ENCODE measurements at places on chromosomes 1 and 21.

DNA sequence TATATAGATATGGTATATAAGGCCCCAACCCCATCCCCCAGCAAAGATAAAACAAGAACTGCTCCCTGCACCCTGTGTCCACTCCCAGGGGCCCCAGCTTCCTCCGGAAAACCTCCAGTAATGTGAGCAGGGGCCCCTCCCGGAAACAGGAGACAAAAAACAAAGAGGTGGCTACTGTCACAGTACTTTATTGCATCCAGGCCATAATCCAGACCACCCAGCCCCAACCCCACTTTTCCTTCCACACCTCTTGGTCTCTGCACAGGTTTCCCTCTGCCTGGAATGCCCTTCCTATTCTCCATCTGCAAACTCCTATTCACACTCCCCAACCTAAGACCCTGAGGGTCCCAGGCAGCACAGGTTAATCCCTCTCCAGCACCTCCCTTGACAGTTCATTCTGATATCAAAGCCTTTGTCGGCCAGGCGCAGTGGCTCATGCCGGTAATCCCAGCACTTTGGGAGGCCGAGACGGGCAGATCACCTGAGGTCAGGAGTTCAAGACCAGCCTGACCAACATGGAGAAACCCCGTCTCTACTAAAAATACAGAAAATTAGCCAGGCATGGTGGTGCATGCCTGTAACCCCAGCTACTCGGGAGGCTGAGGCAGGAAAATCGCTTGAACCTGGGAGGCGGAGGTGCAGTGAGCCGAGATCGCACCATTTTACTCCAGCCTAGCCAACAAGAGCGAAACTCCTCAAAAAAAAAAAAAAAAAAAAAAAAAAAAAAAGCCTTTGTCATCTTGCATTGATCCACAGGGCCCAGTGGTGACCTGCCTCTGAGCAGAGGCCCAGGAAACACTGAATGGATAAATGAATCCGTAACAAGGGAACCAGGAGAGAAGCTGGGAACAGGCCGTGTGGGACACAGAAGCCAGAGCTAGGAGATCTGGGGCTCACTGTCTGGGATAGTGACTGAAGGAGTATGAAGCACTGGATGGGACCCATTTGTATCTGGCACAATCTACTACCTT lies 2.3 kb upstream of the AUNIP start:
- DNase-seq: no peak

- DNase-seq: no peak
Observed at GRCh38 chr1:175669569-175669968, 73.8 kb downstream of the TNR start.

- no peak for DNase-seq
Observed at GRCh38 chr1:29467989-29468900, 231.9 kb downstream of the PTPRU start.

GRCh38 chr1:19552291-19553010 lies 67.1 kb upstream of the CAPZB start:
- DNase-seq: no peak

DNA sequence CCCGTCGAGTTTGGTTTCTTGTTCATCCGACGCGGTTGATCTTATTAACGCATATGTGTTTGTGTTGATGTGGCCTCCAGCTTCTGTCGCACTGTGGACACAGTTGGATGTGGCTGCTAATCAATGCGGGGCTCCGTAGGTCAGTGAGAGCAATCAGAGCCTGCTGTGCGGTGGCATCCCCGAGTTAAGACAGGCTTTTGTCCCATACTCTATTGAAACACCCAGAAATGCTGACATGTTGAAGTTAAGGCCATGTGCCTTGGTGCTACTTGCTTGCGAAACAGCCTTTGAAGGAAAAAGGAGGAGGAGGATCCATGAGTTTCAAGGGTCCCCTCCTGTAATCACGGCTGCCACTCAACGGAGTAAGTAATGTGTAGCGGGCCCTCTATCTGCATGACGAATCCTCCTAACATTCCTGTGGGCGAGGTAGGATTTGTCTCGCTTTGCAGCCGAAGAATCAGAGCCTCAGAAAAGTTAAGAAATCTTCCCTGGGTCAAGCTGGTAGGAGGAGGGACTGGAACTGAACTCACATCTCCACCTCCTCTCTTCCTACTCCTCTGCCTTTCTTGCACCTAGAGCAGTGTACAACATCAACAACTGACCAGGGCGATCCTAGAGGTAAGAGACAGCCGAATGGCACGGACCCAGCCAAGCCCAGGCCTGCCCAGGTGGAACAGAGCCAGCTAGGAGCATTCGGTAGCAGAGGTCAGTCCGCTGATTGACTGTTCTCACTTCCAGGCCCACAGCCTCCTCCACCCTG lies 19.5 kb downstream of the PDE9A start:
- no peak for DNase-seq

DNA sequence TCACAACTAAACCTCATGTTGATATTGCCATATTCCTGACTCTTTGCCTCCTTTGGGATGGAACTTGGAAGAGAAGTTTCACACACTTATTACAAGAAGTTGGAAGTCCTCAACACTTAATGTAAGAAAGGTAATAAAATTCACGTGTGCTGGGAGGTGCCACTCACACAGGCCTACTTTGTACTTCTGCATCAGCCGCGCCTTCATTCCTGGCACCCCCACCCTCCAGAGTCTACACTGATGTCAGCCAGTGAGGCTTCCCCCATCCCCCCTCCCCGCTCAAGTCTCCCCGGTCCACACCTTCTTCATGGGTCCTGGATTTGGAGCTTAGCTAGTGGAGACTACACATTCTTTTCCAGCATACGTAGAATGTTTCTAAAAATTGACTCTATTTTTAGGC lies 24.8 kb upstream of the SLC45A1 start:
- no peak for DNase-seq

- DNase-seq: no peak
Observed at GRCh38 chr1:233665575-233666270, 51.8 kb downstream of the KCNK1 start.

- DNase-seq: peak; percentile 49
Observed at GRCh38 chr1:179706339-179706941, 36.7 kb upstream of the FAM163A start.

GRCh38 chr1:30685796-30686165 lies 37.6 kb downstream of the MATN1 start:
- no peak for DNase-seq

- no peak for DNase-seq
Observed at GRCh38 chr1:170675865-170676264, 11.9 kb downstream of the PRRX1 start.

- no peak for DNase-seq
Observed at GRCh38 chr1:229370601-229371021, 27.8 kb upstream of the CCSAP start.

GRCh38 chr1:54012863-54013262 lies 5.1 kb downstream of the LDLRAD1 start:
- DNase-seq: no peak

- DNase-seq: no peak
Observed at GRCh38 chr1:198564716-198565115, 24.2 kb upstream of the ATP6V1G3 start.

- DNase-seq: no peak
Observed at GRCh38 chr1:225366552-225366951, 61.3 kb downstream of the LBR start.

DNA sequence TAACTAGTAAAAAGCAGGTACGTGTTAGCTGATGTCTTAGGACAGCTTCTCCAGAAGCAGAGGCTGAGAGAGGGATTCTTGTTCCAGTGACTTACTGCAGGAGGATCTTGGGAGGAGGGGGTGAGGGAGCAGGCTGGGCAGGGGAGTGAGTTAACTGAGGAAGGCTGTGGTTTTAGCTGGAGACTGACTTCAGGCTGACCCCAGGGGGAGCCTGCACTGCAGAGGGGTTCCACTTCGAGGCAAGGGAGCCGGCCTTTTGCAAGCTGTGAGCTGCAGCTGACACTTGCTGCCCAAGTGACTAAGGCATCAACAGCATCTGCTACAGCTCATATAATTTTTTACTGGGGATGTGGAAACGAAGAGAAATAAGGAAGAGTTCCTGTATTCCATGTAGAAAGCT lies 50.4 kb upstream of the SOD1 start:
- DNase-seq: no peak

GRCh38 chr1:77643456-77643855 lies 39.0 kb downstream of the ZZZ3 start:
- no peak for DNase-seq

GRCh38 chr1:220925707-220926106 lies 46.5 kb downstream of the HLX start:
- DNase-seq: no peak

DNA sequence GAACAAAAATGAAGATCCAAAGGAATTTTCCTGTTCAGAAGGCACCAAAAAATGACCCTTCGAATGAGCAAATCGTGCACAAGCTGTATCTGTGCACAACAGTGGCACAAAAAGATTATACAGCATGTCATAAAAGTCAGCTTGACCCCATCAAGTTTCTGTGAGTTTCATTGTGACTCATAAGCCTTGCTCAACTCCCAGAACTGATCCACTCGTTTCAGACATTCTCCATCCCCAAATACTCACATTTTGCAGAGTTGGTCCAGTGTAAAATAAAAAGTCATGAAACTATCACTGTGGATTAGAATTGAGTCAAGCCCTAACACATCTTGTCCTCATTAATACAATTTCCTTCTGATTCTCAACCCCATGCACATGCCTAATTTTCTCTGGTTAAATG lies 174.7 kb upstream of the PKN2 start:
- DNase-seq: no peak

GRCh38 chr1:241081473-241081872 lies 275.5 kb downstream of the RGS7 start:
- DNase-seq: no peak

DNA sequence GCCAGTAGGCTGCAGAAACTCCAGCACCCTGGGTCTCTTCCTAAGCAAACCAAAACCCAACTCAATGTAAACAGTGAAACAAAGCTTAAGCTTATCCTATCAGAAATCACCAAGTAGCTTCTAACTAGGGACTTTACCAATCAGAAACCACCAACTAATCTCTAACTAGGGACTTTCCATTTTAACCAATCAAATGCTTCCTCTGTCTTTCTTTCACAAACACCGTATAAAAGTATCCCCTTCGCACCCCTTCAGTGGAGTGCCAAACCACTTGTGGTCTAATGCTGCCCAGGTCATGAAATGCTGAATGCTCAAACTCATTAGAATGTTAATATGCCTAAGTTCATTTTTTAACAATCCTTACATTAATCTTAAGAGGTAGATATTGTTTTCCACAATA lies 250.5 kb upstream of the DUSP10 start:
- no peak for DNase-seq

DNA sequence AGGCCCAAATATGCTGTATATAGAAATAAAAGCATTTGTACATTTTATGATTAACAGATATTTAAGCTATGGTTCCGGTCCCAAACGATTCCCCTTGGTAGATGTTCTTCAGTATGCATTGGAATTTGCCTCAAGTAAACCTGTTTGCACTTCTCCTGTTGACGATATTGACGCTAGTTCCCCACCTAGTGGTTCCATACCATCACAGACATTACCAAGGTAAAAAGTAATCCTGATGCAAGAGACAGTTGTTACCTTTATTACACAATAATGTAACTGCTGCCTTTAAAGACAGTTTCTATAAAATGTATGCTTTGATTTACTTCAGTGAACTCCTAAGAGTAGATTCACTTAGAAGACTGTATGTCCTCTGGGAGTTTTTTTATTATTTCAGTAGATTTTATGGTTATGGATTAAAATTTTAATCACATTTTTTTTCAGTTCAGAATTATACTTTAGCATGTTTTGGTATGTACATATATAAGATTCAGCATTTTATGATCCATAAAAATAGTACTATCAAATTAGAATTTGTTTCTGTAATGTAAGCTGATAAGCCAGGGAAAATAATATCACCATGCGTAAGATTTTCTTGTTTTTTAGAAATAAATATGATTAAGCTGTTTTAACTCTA lies 96.5 kb downstream of the USP25 start:
- peak; percentile 7 for DNase-seq

GRCh38 chr1:8866173-8866791 lies 12.2 kb downstream of the ENO1 start:
- DNase-seq: no peak

GRCh38 chr1:15727021-15727420 lies 9.0 kb upstream of the SLC25A34 start:
- DNase-seq: no peak

DNA sequence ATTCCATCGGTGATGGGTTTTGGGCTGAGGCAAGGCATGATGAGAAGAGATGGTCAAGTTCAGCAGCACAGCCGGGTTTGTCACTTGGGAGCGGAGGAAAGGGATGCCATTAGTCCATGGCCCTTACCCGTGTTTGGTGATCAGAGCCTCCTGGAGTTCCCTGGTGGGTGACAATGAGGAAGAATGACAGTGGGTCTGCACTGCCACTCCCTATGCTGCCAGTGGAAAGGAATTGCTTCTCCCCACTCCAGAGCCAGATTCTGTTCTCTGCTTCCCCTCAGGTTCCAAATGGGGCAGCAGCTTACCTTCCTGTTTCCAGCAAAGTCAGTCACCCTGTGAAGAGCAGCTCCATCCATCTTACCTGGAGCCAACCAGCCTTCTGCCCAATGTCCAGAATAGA lies 393.1 kb downstream of the PTPRU start:
- DNase-seq: no peak

DNA sequence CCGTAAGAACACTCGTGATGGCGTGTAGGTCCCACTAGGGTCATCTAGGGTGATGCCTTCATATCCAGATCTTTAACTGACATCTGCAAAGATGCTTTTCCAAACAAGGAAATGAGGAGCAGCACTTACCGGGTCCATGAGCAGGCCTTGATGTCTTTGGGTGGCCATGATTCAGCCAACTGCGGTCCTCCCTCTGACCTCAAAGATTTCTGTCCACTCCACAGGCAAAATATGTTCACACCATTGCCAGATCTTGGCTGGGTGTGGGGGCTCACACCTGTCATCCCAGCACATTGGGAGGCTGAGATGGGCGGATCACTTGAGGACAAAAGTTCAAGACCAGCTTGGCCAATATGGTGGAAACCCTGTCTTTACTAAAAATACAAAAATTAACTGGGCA lies 18.2 kb downstream of the TRPM2 start:
- no peak for DNase-seq

DNA sequence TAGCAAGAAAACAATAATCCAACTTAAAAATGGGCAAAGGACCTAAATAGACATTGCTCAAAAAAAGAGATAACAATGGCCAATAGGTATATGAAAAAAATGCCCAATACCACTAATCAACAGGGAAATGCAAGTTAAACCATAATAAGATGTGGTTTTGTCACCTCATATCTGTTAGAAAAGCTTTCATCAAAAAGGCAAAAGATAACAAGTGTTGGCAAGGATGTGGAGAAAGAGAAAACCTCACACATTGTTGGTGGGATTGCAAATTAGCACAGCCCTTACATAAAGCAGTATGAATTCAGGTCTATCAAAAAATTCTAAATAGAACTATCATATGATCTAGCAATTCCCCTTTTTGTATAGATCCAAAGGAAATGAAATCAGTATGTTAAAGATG lies 387.2 kb upstream of the DUSP10 start:
- DNase-seq: no peak

Data from stimulated activated naive CD8-positive, alpha-beta T cell treated with anti-CD3 and anti-CD28 coated beads, Interleukin-15, amount 100 ng/mL, for 72 hours (primary cell).